ENCODE measurements at places on chromosomes 12 and 14.
A peak's percentile ranks its signal among the peaks of the same experiment; 100 is the strongest.

DNA sequence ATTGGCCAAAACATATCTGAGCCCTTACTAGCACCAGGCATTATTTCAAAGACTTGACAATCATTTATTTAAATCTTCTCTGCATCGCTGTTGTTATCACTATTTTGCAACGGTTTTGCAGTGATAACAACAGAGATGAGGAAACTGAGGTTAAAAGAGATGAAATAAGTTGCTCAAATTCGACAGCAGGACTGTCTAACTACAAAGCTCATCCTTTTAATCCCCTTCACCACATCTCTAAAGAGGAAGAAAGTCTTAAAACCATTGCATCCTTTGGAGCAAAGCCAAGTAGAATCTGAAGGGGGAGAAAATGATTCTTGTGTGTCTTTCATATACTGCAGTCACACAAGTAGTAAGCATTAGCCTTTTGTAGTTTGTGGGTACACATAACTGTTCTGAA is 14.8 kb upstream of the ETNK1 start:
- no peak for DNase-seq

DNA sequence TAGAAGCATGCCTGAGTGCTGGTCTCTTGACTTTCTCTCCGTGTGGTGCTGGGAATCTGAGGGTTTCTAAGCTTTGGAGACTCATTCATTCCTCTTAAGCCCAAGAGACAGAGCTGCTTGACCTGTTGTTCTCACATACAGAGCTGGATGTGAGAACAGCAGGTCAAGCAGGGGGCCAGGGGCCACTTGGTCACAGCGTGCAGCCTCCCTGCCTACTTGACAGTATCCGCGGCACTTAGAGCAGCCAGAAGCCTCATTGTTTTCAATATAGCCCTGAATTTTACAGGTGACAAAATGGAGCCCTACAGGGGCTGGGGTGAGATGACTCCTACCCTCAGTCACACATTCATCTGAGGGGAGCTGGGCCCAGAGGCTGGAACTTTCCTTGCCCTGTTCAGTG is 88.9 kb downstream of the ESRRB start:
- no peak for DNase-seq

DNA sequence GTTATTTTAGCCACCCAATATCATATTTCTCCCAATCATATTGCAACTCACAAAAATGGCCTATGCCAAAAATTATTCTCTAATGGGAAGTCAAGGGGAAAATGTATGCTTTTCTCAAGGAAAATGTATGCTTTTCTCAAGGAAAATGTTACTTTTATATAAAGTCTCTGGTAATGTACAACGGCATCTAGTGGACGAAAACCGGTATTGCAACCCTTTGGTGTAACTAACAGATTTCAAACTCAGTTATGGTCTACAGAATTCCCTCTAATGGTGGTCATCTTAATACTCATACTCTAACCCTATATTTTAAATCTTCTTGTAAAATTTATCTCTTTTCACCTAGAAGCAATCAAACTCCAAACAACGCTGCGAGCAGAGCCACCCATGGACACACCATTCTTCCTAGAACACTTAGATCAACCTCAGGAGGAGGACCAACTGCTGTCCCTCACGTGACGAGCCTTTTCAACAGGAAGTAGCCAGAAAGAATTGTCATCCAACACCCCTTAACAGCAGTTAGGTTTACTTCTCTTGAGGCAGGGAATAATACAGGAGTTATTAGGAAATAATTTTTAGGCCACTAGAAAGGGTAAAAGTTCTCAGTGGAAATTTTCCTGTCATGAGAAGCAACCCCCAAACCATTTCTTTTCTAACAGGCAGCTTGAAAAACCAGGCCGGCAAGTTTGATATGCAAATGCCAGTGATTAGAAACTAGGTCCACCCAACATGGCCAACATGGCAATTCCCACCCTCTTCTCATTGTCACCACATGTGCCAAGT is 20.1 kb downstream of the APOBEC1 start:
- no peak for DNase-seq

- no peak for DNase-seq
Observed at GRCh38 chr12:46521145-46521544, 148.6 kb upstream of the SLC38A2 start.

DNA sequence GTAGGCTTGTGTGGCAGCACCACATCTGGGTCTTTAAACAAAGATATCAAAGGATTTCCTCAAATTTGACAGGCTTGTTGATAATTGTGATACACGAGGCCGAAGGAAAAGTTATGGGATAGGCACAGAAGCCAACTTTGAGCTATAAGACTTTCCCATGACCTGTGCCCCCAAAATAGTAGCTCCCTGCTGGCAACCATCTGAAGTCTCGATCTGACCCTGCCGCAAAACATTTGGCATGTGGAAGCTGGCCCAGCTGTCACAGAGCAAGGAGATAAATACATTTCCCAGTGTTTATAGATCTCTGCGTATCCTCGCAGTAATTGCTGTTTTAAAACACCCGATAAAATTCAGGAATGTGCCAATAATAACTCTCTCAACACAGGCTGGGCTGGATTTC is 26.4 kb upstream of the RGS6 start:
- DNase-seq, result no peak

DNA sequence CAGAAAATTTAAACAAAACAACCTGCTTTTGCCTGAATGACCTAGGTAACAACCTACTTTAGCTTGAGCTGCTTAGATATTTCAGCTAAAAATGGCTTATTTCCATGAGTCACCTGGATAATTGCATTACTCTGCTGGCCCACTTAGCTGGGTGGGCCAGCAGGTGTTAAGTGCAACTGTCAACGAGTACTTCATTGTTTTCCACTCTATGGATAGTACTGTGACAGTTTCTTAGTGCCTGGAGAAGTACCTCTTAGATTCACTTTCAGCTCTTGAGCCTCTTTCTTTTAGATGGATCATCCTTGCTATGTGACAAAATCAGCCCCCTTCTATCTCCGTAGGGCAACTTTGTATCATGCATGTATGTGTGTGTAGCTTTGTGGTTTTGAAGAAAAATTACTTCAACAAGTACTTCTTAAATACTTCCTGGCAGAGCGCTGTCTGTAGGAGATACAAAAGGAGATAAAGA is 368.2 kb upstream of the ATP2B1 start:
- DNase-seq, result no peak

DNA sequence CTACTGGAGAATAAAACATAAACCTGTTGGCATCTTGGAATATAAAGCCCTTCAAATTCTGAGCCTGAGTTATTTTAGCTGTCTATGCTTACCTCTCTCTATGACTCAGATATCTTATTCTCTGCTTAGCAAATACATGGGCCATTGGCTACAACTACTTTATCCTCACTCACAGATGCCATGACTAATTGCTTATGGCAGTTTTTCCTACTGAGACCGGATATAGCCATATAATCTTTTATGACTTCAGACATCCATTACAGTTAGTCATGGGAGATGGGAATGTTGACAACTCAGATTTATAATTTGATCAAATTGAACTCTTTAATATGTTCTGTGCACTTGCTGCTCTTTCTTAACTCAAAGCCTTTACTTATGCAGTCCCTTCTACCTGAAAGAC is 502.4 kb upstream of the ATP2B1 start:
- DNase-seq, result no peak

GRCh38 chr14:90674043-90674670 is 142.1 kb downstream of the TTC7B start:
- no peak for DNase-seq

DNA sequence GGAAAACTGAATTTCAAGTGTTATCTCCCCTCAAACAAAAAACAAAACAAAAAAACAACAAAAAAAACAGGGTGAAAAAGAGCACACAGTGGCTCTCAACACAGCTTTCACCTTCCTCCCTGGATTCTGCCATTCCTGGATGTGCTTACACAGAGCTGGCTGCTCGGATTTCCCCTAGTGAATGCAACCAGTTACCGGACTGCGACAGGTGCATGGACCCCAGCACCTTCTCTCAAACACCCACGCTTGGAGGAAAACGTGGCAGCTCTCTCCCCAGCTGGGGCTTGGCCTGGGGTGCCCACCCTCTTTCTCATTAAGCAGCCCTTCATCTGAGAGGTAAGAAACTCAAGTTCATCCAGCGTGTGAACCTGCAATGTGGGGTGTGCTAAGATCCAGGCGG is 33.5 kb upstream of the DICER1 start:
- no peak for DNase-seq

- no peak for DNase-seq
Observed at GRCh38 chr14:56145965-56146364, 27.8 kb downstream of the PELI2 start.

GRCh38 chr12:6952863-6953441 is 1.8 kb downstream of the PTPN6 start:
- DNase-seq, result peak; percentile 59

- no peak for DNase-seq
Observed at GRCh38 chr14:71240171-71240570, 332.9 kb downstream of the PCNX1 start.

DNA sequence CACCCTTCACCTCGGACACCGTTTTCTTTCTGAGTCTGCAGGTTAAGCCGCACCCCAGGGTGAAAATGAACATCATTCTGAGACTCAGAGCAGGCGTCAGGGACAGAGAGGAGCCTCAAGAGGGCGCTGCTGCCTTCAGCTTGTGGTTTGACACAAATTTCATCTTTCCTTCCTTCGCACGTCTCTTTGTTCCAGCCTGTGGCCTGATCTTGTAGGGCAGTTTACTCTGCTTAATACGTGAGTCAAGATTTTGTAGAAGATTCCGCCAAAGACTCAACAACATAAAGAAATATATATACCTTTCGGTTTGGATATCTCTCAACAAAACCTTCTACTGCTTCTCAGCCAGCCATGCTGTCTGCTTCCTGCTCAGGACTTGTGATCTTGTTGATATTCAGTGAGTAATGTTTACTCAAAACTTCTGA is 329.3 kb upstream of the OR4E1 start:
- DNase-seq, result peak; percentile 64

DNA sequence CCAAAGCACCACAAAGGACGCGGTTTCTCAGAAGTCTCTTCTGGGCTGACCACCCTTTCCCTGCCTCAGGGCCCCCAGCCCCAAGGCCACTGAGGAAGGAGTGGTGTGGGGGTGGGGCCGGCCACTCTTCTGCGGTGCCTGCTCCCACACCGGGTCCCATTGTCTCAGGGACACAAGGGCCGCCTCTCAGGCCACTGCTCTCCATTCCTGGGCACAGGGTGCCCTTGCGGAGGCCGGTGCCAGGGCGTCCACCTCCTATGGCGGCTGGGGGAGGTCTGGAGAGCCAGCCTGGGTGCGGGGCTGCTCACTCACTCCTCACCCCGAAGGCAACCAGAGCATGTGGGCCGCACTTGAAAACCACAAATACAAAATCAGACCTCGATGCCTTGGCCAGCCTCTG is 44.1 kb downstream of the PRIMA1 start:
- DNase-seq, result no peak

DNA sequence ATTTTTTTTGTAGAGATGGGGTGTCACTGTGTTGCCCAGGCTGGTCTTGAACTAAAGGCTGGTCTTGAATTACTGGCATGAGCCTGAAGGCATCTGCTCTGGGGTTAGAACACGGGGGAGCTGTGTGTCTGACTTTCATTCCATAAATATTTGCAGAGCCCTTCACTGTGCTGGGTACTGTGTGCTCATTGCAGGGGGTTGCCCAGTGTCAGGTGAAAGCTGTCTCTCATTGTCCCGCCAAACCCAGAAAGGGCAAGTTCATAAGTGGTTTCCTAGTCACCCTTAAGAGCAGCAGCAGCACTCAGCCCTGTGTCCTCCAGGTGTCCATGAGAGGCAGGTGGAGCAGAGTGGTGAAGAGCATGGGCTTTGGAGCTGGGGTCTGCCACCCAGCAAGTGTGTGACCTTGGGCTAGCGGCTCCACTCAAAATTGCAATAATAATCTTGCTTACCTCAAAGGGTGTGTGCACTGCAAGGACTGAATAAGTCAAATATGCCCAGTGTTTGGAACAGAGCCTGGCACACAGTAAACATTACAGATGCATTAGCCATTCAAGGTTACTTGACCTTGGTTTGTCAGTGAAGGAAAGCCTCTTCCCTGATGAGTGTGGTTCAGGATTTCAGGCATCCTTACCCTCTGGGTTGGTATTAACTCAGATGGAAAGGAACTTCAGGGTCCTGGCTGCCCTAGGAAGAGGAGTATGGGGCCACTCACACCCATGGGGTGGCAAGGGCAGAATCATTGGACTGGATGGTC is 4.4 kb upstream of the SMIM41 start:
- no peak for DNase-seq

DNA sequence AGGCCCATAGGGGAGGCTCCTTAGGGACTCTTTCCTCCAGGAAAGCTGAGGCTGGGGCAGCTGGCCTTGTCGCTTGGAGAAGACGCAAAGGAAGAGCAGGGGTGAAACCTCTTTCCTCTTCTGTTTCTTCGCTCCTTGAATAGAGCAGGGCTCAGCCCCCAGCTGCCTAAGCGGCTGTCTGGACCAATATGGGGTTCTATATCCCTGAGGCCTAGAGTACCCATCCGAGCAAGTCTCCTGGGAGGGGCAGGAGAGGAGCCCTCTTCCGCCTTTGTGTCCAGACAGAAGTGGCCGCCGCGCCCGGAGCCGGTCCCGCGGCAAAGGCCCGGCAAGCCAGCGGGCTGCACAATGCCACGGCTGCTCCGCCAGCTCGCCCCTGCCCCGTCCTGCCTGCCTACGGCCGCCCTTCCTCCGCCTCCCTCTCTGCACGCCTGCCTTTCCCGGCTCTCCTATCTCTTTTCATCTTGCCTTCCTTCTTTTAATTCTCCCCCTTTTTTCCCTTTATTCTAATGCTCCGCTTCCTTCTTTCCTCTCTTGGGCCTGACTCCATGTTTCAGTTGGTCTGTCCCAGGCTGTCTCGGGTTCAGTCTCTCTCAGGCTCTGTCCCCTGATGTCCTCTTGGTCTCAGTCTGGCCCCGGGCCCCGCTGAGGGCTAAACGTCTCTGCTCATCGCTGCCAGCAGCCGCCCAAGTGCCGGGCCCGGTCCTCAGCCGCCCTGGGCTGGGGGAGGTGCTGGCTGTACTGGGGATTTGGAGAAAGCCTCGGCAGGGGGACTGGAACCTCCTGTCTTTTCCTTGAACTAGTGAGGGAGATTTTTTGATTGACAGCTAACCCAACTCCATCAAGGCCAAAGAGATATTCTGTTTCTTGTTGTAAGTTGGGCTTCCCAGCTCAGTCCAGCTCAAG is 2.5 kb upstream of the HOXC9 start:
- no peak for DNase-seq

DNA sequence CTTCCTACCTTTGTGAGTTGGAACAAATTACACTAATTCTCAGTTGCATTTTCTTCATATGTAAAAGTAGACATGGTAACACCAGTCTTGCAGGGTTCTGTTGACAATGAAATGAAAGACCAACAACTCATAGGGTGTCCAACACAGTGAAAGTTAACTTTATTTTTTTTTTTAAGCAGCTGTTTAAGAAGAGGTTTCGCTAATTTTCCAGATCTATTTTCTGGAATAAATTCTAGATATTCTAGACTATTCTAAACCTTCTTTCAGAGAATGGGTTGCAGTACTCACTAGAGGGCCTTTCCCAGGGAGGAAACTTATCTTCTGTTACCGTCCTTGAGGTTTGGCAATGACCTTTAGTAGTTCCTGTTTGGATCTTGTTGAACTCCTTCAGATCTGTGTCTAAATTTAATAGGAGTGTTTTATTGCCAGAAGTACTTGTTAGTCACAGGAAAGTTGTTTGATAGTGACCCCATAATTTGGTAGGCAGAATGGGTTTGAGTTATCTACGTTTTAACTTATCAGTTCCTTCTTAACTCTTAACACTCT is 2.8 kb upstream of the ART4 start:
- DNase-seq, result no peak
